RCC 7860 (cell line): ENCODE measurements at places on chromosomes 7 and 10.

DNA sequence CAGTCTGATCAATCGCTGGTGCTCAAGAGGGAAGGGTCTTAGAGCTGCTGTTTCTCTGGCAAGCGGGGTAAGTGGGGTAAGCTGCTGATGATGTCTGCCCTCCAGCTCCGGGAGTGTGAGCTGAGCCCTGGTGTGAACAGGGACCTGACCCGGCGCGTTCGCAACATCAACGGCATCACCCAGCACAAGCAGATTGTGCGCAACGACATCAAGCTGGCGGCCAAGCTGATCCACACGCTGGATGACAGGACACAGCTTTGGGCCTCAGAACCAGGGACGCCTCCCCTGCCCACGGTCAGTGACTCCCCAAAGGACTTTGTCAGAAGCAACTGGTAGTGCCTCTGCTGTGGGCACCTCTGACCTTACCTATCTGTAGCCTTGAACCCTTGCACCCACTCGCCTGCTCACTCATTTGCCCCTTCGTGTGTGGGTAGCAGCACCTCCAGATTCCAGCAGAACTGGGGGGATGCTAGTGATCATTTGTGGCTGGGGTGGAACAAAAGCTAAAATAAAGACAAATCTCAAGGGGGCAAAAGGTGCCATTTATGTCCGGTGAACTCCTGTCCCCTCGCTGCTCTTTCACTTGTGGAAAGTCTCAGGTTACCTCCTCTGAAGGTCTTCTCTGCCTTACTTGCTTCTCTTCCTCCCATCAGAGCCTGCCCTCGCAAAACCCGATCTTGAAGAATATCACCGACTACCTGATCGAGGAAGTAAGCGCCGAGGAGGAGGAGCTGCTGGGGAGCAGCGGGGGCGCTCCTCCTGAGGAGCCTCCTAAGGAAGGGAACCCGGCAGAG is 3.2 kb downstream of the UFSP1 start:
- no peak for DNase-seq

DNA sequence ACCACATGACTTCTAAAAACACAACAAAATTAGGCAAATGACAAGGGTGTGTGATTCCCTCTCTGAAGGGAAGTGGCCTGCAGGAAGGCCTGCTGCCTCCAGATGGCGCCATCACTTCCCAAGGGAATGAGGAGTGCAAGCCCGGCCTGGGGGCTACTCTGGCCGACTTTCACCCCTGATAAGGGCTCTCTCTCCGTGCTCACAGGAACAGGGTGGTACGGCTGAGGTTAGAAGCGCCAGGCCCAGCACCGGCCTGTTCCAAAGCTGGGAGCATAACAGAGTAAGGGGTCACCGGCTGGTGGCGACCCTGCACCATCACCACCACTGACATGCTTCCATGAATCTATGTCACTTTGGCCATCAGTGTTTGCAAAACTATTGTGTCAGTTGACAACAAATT is 13.1 kb downstream of the RBP3 start:
- DNase-seq = no peak

DNA sequence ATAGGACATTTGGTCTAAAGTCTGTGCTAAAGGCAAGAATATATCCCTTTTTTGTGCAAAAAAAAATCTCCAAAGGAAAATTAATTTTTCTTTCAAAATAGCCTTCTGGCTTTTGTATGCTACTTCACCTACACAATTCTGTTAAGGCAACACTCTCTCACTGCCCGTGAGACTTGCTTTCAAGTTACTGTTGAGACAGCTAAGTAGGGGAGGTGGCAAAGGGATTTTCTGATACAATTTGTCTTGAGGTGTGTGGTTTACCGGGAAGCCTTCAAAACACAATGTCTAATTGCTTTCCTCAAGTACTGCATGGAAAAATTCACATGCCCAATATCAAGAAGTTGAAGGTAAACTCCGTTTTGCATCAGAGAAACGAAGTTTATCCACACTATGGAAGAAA is 50.8 kb upstream of the RSU1 start:
- no peak for DNase-seq

DNA sequence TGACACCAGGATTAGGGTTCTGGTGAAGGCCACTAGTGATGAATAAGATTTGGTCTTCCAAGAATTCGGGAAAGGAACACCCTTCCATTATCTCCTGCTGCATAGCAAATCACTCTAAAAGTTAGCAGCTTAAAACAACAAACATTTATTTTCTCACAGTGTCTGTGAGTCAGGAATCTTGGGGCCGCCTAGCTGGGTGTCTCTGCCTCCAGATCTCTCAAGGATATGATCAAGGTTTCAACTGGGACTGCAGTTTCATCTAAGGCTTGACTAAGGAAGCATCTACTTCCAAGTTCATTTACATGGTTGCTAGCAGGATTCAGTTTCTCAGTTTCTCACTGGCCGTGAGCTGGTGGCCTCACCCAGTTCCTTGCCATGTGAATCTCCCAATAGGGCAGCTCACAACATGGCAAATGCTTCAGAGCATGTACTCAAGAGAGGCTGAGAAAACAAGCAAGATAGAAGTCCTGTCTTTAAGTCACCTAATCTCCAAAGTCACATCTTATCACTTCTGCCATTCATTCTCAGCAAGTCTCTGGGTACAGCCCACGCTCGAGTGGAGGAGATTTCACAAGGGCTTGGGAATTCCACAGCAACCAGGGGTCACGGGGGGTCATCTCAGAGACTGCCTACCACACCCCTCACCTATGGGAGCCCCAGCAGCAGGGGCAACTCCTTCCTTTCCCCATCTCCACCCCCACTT is 26.8 kb downstream of the TLX1 start:
- DNase-seq = no peak
